Hepatic stellate cell (primary cell): ENCODE measurements at places on chromosomes 13 and 19.

GRCh38 chr13:46382224-46382623 is 4.8 kb downstream of the RUBCNL start:
- DNase-seq, result no peak

DNA sequence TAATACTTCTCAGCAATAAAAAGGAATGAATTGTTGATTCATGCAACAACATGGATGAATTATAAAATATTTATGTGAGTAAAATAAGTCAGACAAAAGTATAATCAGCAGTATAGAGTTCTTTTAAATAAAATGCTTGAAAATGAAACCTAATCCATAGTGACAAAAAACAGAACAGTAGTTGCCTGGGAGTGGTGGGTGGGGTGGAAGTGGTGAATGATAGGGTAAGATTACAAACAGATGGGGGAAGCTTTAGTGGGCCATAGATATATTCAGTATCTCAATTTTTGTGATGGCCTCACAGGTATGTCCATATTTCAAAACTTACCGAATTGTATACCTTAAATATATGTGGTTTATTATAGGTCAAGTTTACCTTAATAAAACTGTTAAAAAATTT is 124.9 kb upstream of the UBL3 start:
- DNase-seq, result no peak

DNA sequence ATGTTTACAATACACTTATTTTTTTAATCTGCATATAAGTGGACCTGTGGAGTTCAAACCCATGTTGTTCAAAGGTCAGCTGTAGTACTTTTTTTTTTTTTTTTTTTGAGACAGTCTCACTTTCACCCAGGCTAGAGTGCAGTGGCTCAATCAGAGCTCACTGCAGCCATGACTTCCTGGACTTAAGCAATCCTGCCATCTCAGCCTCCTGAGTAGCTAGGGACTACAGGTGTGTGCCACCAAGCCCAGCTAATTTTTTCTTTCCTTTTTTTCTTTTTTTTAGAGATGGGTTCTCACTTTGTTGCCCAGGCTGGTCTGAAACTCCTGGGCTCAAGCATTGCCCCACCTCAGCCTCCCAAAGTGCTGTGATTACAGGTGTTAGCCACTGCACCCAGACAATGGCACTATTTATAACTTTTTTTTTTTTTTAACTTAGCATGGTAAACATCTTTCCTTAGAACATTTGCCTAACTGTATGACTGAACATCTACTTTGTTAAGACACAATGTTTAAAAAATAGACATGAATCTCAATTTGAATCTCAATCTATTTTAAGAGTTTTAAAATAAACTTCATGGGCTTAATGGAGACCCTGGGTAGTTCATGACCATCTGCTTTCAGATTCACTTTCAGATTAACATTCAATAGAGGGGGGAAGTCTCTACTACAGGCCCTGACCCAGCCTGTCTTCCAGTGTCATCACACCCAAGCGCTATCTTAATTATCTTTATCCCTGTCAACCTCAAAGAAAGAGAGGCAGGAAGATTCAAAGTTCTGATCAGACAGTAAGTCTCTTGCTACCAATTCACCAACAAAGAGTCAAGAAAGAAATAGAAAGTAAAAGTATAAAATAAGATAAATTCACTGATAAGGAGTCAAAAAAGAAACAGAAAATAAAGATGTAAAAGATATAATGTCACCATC is 97.7 kb upstream of the DOCK9 start:
- DNase-seq, result no peak

DNA sequence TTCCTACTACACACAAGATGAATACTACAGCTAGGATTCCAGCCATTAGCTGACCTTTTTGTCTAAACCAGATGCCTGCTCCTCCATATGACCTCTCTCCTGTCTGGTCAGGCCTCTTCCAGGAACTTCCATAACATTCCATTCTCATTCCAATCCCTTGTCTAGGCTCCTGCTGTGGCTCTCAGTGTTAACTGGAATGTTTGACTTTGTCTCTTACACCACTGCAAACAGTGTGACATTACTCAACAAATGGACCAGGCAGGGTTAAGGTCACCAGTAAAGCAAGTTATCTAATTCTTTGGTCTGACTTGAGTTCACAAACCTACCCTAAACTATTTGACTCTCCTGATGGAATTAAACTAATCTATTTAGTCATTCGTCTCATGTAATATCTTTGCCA is 2.1 kb upstream of the GPC6 start:
- DNase-seq, result peak; percentile 29

- DNase-seq, result no peak
Observed at GRCh38 chr13:26629260-26629825, 71.9 kb downstream of the WASF3 start.

DNA sequence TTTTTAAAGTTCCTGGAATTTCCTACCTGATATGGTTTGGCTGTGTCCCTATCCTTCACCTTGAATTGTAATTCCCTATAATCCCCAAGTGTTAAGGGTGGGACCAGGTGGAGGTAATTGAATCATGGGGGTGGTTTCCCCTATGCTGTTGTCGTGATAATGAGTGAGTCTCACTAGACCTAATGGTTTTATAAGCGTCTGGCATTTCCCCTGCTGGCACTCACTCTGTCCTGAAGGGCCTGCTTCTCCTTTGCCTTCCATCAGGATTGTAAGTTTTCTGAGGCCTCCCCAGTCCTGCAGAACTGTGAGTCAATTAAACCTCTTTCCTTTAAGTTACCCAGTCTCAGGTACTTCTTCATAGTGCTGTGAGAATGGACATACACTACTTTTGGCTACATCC is 298.7 kb downstream of the HS6ST3 start:
- no peak for DNase-seq

GRCh38 chr19:54253331-54254194 is 3.5 kb downstream of the LILRB5 start:
- no peak for DNase-seq

DNA sequence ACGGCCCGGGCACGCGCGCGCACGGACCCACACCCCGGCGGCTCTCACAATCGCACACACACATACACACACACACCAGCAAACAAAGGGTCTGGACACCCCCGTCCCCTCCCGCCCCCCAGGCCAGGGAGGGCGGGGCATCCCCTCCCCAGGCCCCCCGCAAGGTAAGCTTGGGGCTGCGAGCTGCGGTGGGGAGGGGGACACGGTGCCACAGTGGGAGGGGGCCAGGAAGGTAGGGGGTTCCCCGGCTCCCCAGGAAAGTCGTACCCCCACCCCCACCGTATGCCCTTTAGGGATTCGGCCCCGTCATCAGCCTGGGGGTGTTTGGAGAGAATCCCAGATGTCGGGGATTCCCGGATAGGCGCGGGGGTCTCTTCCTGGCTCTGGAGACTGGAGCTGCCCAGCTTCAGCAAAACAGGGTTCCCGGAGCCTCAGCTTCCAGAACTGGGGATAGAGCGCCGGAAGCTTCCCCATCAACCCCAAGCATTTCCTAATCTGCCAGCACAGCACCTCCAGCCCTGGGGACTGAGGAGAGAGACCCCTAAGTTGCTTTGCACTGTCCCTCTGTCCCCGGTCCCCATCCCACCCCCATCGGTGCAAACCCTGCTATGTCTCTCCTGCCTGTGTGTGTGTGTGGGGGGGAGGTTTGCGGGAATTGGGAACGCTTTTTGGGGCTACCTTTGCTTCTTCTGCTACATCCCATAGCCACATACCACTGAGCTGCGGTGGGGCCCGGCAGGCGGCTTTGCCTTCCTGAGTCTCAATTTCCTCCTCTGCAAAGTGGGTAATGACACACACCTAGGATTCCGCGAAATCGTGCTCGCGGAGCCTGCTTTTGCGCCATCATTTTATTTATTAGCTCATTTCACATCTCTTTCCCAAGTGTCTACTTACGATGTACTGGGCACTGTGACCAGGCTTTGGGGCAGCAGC is 1.8 kb upstream of the CDC37 start:
- no peak for DNase-seq

- DNase-seq, result no peak
Observed at GRCh38 chr19:4878491-4878968, 11.1 kb upstream of the PLIN3 start.

- DNase-seq, result peak; percentile 41
Observed at GRCh38 chr13:98171900-98172589, 5.0 kb downstream of the RNF113B start.
